ENCODE measurements at places on chromosomes 2 and 18.

DNA sequence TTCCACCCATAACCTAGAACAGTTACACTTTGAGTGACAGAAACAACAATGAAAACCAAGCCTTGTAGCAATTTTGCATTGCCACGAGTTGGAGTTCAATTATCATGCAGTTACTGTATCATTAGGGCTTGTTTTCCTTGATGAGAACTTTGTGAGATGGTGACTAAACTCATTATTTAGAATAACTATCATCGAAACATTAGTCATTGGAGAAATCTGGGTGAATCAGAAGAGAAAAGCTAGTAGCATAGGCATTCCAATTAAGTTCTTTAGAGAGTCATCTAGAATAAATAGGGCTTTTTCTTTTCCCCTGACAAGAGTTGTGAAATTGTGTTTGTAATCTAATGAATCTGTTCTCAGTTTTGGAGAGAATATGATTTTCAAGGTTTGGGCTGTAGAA lies 122.8 kb upstream of the DOCK10 start:
- no peak for DNase-seq

- DNase-seq, result peak; percentile 45
Measured at GRCh38 chr2:163345795-163346573, 389.8 kb downstream of the FIGN start.

GRCh38 chr18:35573531-35573930 lies 8.0 kb upstream of the GALNT1 start:
- no peak for DNase-seq

DNA sequence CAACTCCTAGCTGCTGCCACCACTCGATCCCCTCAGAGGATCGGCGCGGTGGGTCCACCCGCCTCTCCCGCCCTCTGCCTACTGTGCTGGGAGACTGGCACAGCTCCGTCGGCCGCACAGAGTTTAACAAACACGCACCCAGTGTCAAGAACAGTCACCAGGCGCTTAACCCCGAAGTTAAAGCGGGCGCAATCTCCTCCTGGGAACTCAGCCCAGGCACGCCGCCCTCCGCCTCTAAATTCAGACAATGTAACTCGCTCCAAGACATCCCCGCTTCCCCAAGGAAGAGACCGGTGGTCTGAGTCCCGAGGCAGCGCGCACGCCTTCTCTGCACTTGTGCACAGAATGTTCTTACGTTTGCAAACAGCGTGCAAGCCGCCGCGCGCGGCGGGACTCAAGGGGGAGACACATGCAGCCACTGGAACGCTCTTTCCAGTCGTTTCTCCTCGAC lies 533 bp downstream of the CXCR4 start:
- DNase-seq, result peak; percentile 37

DNA sequence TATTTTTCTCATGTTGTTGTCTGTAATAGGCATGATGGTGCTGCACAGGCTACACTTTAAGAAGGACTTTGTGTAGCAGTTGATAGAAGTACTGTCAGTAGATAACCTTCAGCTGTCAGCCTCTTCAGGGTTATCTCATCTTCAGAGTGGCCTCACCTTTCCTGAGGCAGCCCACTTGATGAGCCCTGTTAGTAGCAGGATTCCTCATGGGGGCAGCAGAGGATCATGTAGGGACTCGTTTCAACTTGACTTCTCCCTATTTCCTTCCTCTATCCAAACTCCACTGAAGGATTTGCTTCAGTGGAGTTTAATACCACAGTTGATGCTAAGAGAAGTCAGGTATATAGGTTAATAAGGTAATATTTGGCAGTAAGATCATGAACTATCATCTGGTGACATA lies 530.3 kb upstream of the FSIP2 start:
- DNase-seq, result peak; percentile 13

- DNase-seq, result peak; percentile 31
Measured at GRCh38 chr18:76491776-76492668, 3.0 kb downstream of the ZNF516 start.

DNA sequence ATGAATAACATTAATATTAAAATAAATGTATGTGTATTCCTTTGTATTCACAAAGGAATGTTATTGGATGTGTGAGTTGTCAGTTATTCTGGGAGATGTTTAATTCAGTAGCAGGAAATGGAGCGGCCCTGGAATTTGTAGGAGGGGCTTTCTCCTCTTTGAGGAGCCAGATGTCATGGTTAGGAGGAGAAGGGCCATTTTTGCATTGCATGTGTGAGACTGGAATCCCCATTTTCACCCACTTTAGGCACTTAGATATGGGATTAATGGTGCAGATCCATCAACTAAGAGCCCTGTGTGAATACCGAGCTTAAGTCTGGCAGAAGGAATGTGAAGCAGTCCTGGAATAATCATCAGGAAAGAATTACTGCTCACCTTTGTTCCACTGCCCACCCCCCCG lies 439.2 kb downstream of the PARD3B start:
- DNase-seq, result no peak

GRCh38 chr2:157261199-157261782 lies 3.8 kb downstream of the GALNT5 start:
- no peak for DNase-seq

DNA sequence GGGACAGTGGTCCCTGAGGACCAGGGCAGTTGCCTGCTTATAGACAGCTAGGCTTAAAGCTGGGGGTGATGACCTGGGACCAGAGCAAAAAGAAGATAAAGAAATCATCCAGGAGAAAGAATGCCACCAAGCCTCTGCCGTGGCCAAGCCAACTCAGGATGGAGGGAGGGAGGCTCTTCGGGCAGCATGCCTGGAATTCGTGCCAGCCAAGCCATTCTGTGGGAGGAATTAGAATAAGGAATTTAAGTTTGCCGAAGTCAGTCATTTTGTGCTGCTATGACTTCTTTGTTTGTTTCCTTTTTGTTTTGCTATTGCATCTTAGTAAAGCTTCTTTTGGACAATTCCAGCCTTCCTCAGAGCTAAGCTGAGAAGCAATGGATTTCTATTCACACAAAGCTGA lies 124.1 kb downstream of the EN1 start:
- no peak for DNase-seq

DNA sequence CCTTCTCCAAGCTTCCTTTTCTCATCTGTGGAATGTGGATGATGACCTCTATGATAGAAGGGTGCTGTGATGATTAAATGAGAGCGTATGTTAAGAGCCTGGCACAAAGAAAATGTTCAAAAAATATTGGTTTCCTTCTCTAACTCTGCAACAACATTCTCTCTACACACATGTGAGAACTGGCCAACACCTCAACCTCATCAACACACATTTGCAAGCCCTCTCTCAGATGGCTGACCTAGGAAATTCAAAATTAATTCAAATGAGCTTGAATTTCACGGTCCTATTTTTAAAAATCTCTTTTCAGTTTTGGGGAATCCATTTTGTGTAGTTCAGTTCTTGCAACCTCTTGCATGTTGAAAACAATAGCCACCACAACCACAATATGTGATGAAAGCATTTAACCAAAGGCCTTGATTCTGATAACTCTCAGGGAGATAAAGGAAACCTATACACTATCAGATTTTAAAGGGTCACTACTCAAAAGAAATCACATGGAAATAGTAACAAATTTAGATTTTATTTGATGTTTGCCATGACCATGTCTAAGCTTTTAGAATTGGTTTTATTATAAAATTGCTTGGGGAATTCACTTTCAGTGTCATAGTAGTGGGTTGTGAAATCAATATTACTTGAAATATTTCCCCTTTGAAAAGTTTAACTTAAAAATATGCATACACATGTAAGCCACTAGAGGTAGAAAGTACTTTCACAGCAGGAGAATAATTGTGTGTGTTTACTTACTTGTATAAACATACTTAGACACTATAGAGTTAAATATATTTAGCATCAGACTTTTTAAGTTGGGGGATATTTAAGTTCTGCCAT lies 16.6 kb upstream of the NABP1 start:
- no peak for DNase-seq

- DNase-seq, result no peak
Measured at GRCh38 chr2:2389215-2389614, 58.1 kb upstream of the MYT1L start.

DNA sequence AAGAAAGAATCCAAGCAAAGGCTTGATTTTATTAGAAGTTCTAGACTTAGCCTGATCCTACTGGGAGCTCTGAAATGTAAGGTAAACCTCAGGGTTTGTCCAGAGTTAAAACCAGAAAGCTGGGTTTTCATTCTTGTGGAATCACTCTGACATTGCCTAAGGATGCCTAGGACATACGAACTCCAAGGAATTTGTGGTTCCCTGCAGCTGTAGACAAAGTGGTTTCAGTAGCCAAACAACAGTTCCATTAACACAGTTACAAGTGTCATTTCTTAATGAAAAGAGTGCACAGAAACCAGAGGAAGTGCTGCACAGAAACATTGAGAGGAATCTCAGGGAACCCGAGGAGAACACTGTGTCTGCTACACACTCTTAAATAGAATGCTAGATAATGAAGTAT lies 221.4 kb upstream of the ST6GAL2 start:
- no peak for DNase-seq

GRCh38 chr2:190318514-190318913 lies 1.1 kb downstream of the HIBCH start:
- no peak for DNase-seq

DNA sequence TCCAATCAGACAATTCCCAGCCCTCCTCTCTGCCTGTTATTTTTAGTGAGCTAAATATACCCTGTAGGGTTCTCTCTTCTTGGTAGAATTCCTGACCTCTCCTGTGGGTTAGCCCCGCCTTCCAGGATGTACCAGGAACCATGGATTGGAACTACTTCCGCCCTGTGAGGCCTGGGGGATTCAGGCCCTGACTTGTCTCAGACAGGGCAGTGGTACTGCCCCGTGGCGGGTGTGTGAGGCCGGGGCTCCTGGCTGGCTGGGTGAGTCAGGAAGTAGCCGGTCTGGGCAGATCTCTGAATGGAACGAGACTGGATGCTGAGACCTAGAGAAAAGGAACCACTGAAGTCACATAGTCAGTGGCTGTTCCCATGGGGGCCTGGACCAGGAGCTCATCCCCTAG lies 50.5 kb downstream of the DYSF start:
- no peak for DNase-seq

DNA sequence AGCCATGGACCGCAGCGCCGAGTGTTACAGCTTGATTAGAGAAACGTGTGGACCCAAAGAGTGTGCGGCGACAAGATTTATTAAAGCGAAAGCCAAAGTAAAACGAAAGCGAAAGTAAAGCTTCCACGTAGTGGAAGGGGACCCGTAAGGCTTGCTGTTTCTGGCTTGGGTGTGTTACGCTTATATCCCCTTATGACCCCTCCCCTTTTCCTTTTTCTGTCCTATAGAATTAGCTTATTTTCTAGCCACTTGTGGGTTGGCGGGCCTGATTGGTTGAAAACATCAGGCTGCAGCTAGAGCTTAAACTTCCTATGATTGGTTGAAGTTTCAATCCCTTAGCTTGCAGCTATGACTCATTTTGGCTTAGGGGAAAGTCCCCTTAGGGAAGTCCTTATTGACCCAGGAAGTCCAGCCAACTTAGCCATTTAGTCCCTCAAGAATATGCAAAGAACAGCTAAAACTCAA lies 969.7 kb downstream of the DCDC2C start:
- no peak for DNase-seq

Data from HuH-7.5 (cell line).